Right cardiac atrium (tissue), 5 donors: ENCODE measurements at places on chromosomes 5 and 9. TPM values are rescaled to one million over a fixed set of nuclear protein-coding genes. Genes with fewer than 3 reads are reported as not detected.

DNA sequence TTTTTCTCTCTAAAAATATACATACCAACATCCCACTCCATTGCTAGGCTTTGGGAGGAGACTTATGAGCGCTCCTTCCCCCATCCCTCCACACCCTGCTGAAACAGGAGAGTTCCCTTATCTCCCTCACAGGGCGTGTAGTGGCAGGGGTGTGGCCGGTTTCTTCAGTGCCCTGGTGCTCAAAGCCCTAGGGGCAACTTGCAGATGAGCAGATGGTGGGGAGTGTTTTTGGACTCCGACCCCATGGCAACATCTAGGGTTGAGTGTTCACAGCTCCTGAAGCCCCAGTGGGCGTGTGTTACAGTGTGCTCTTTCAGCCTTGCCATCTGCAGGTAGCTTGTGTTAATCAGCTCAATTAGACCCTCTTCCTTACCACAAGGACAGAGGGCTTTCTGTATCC is 409.5 kb downstream of the MAT2B start:
- no peak for DNase-seq

Gene IL5
- polyA plus RNA-seq = not detected

DNA sequence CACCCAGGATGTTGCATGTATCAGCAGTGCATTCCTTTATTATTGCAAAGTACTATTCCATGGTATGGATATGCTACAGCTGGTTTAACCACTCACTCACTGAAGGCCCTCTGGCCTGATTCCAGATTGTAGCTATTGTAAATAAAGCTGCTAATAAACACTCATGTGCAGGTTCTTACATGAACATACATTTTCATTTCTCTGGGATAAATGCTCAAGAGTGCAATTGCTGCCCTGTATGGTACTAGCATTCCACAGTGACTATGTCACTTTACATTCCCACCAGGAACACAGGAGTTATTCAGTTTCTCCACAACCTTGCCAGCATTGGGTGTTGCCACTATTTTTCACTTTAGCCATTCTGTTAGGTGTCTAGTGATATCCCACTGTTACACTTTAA is 267.6 kb downstream of the SPOCK1 start:
- no peak for DNase-seq

DNA sequence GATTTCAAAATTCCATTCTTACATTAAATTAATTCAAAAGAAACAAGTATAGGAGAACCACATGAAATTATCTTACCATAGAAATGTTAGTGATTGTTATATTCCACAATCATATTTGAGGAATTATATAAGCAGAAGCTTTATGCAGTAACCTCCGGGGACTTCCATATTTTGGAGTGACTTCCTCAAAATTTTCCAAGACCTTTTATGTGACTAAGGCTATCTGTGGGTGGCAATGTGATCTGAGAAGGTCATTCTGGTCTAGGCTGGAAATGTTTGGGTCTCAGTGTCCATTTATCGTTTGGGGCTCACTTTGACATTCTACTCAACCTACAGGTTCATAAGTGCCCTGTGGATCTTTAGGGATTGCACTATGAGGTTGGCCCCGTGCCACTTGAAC is 776.6 kb downstream of the CDH12 start:
- DNase-seq = no peak

GRCh38 chr5:116025866-116026265 is 6.4 kb upstream of the ARL14EPL start:
- no peak for DNase-seq

DNA sequence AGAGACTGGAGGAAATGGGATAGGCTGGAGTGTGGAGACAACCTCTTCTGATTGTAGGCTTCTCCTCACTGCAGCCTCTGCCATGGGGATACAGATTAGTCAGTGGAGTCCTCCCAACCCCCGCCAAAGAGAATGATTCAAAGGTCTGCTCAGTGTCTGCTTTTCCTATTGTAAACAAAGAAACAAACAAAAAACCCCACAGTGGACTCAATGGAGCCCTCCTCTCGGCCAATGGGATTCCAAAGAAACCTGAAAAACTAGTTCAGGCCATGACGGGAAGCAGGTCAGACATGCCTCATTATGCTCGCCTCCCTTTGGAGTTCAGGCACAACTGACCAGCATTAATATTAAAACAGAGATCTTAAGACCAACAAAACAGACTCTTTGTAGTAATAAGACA is 85.8 kb downstream of the SEC61B start:
- DNase-seq = no peak

GRCh38 chr9:68698943-68699509 is 6.0 kb upstream of the PIP5K1B start:
- DNase-seq = no peak

DNA sequence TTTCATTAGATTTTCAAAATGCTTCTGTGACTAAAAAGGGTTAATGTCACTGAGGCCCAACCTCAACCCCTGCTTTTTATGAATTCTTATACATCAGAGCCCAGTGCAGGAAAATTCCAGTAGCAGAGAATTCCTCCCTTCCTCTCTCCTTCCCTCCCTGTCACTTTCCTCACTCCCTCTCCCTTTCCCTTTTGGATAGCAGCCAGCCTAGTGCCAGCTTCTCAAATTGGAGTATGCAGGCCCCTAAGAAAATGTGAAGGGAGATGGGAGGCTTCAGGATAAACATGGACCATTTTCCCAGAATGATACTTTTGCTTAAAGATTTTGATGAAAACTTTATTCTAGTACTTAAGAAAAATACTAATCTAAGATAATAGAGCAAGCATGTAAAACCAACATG is 507.4 kb downstream of the KDM4C start:
- no peak for DNase-seq

GRCh38 chr5:77449981-77450380 is 42.1 kb downstream of the WDR41 start:
- DNase-seq = no peak

- peak; percentile 11 for DNase-seq
Observed at GRCh38 chr9:133592731-133593409, 16.3 kb downstream of the FAM163B start.

Gene ORM2
- 0.27 TPM for polyA plus RNA-seq

Gene HEMGN
- polyA plus RNA-seq = not detected

GRCh38 chr9:77864211-77864889 is 167.3 kb downstream of the GNAQ start:
- no peak for DNase-seq

Gene PCA3
- polyA plus RNA-seq = 0.18 TPM

- no peak for DNase-seq
Observed at GRCh38 chr9:88108779-88109178, 29.5 kb downstream of the SPATA31C2 start.

Gene OR1Q1
- not detected for polyA plus RNA-seq

GRCh38 chr5:30747412-30747811 is 446.1 kb upstream of the CDH6 start:
- DNase-seq = no peak

Gene IL9
- polyA plus RNA-seq = not detected

Gene IL33
- polyA plus RNA-seq = 42.0 TPM

Gene SPINK7
- not detected for polyA plus RNA-seq

DNA sequence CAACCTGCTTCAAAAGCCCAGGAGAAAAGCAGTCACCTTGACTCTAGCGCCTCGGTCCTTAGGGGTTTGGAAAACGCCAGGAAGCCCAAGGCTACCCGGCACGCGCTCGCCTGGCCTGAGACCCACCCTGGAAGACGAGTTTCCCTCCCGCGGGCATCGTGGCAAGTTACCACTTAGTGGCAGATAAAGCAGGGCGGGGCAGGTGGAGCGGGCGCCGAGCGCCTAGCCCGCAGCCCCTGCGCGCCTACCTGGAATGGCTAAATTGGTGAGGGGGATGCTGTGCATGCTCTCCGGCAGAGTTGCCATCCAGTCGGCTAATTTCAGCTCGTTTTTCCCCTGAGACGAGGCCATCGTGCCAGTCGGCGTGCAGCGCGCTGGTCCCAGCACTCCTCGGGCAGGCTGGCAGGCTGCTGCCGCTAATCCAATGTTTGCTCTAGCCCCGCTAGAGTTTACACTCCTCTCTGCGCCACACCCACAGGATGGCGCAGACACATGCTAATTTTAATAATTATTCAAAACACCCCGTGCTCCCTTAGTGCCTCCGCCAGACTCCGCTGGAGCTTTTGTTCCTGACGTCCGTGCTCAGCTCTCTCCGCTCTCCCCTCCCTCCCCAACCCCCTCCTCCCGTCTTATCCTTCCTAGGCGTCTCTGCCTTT is at the start of gene PLCXD3:
PLCXD3 (minus strand) TSS at position 426 of the 656 bp plus-strand sequence; CDS start at position 351, 75 bp downstream.
- DNase-seq = peak; percentile 73

DNA sequence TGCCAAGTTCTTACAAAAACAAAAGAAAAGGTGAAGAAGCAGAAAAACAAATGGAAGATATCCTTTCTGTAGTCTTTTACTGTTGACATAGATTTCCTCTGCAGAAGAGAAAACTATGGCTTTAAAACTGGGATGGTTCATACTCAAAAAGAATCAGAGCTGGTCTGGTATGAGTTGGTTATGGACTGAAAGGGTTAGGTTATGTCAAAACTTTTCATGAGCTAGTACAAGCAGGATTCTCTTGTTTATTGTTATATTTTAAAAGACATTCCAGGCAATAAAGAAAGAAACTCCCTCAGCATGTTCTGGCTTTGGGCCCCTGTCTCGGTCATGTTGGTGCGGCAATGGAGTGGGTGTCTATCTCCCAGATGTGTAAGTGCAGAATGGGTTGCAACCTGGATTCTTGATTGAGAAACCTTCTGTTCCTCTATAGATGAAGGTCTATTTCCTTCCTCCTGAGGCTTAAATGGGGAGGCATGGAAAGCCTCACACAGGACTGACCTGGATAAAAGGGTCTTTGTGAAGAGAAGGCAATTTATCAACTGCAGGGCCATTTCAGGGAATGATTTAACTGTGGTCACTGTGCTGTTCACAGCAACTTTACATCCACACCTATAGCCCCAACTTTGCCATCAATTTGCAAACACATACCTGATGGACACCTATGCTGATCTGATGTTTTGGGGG is 209.6 kb upstream of the TNC start:
- no peak for DNase-seq

- DNase-seq = no peak
Observed at GRCh38 chr9:32401488-32401887, 17.0 kb downstream of the ACO1 start.

GRCh38 chr5:179729727-179730126 is 2.9 kb upstream of the MAML1 start:
- DNase-seq = no peak

DNA sequence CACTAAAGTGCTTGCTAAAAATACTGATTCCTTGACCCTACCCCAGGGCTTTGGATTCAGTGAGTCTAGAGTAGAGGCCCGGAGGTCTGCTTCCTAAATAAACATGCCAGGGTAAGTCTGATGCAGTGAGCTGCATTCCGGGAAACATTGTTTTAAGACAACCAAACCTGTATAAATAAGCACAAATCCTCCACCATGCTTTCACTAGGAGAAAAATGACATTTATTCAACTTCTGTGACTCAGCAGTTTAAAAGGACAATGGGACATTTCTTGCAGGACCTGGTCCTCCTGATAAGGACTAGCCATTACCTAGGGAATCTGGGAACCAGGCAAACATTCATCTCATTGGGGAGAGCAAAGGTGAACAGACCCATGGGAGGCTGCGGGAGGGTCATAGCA is 335.3 kb downstream of the MLLT3 start:
- DNase-seq = no peak

- DNase-seq = no peak
Observed at GRCh38 chr9:108389056-108389455, 466.7 kb downstream of the ACTL7B start.

GRCh38 chr5:88377240-88377639 is 108.6 kb upstream of the TMEM161B start:
- no peak for DNase-seq

GRCh38 chr5:78771260-78772205 is 123.0 kb upstream of the LHFPL2 start:
- no peak for DNase-seq

GRCh38 chr9:80605129-80605528 is 1033.4 kb downstream of the TLE4 start:
- no peak for DNase-seq

Gene FLT4
- polyA plus RNA-seq = 4.8 TPM

- no peak for DNase-seq
Observed at GRCh38 chr5:62326302-62326701, 20.3 kb downstream of the KIF2A start.

DNA sequence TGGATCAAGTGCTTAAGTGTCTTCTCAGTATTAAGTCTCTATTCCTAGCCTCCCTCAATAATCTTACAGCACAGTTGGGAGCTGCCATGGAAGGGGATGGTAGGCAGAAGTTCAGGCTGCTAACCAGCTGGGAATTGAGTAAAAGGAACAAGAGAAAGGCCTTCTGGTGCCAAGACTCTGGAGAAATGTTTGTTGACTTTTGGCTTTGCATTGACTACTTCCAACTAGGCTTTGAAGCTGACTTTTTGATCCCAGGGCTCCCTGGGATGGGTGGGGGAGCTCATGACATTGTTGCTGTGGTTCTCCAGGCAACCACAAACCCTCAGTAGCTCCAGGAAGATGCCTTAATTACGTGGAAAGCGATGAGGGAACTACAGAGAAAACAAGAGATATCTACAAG is 85.2 kb upstream of the HTR4 start:
- DNase-seq = no peak

- DNase-seq = no peak
Observed at GRCh38 chr9:91060520-91061343, 259.1 kb downstream of the SYK start.

Gene TUSC1
- 15.0 TPM for polyA plus RNA-seq

DNA sequence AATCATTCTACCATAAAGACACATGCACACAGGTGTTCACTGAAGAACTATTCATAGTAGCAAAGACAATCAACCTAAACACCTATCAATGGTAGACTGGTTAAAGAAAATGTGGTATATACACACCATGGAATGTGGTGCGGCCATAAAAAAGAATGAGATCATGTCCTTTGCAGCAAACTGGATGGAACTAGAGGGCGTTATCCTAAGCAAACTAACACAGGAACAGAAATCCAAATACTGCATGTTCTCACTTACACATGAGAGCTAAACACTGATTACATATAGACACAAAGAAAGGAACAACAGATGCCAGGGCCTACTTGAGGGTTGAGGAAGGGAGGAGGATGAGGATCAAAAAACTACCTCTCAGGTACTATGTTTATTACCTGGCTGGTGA is 103.8 kb downstream of the DRD1 start:
- DNase-seq = no peak

GRCh38 chr9:128146591-128147120 is 2.6 kb upstream of the LCN2 start:
- peak; percentile 10 for DNase-seq

Gene ECPAS
- 24.3 TPM for polyA plus RNA-seq
